Esophagus squamous epithelium (tissue), 5 donors: ENCODE measurements at places on chromosomes 1 and 21.

GRCh38 chr1:15465674-15466073 is 9.1 kb downstream of the CELA2A start:
- DNase-seq = no peak

DNA sequence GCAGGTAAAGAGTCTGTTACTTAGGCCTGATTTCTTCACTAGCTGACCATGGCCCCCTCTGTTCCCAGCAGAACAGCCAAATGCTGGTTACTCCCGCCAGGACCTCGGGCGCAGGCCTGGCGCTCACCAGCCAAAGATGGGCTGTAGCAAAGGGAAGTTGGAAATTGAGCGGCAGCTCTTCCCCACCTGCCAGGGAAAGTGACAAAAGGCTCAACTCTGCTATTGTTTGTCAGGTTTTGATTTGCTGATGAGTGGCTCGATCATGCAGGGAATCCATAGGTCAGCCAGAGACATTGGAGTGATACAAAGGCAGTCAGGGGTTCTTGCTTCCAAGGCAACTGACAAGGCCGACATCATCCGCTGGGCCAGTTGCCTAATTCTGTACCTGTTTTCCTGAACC is 120.1 kb downstream of the ASTN1 start:
- DNase-seq = no peak

GRCh38 chr1:119874186-119874585 is 22.1 kb downstream of the ADAM30 start:
- DNase-seq = no peak

DNA sequence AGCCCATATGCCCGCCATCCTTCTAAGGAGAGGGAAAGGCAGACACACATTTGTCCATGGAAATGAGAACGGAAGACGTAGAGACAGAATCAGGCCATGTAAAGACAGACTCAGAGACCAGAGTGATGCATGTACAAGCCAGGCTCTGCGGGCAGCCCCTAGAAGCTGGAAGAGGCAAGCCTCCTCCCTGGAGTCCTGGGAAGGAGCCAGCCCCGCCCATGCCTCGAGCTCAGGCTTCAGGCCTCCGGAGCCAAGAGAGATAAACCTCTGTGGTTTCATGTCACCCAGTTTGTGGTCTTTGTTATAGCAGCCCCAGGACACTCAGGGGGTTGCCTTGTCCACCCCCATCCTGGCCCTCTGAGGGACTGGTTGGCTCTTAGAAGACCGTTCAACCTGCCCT is 11.6 kb downstream of the PDE9A start:
- no peak for DNase-seq

DNA sequence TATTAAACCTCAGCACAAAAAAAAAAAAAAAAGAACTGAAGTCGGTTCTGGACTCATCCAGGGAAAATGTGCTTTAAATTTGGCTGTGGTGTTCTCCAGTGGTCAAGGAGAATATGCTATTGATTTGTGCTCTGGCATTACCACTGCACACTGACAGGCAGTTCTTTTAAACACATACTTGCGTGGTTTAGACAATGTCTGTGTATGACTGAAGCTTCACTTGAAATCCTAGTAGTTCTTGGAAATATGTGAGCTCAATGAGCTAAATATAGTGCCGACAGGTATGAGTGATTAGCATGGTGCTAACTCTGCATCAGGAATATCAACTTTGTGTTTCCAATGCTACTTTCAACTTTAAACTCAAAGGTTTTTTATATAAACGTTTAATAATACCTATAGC is 415.6 kb downstream of the SMYD3 start:
- no peak for DNase-seq

- DNase-seq = no peak
Observed at GRCh38 chr1:110062612-110063011, 7.9 kb downstream of the ALX3 start.

GRCh38 chr1:117118137-117118536 is 3.4 kb downstream of the TRIM45 start:
- DNase-seq = no peak

- DNase-seq = no peak
Observed at GRCh38 chr1:79716447-79716846, 709.9 kb upstream of the ADGRL4 start.

DNA sequence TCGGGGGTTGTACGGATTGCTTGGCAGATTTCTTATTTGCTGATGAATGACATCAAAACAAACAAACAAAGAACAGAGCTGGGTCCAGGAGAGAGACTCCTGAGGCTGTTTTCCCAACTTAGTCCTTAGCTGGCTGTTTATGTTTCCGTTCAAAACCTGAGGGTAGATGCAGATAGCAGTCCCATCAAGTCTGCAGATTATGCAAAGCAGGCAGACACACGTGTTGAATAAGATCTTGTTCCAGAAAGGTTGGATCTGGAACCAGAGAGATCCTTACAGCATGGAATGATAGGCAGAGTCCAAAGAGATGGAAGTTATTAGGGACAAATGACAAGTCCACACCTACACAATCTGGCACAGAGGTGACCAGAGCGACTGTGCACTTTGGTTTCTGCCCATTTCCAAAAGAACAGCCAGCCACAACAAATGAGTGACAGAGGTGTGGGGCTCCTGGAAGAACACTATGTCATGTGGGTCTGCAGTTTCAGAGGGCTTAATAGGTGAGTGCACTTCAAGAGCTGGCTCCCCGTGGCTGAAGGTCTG is 65.5 kb downstream of the MAN1C1 start:
- no peak for DNase-seq

DNA sequence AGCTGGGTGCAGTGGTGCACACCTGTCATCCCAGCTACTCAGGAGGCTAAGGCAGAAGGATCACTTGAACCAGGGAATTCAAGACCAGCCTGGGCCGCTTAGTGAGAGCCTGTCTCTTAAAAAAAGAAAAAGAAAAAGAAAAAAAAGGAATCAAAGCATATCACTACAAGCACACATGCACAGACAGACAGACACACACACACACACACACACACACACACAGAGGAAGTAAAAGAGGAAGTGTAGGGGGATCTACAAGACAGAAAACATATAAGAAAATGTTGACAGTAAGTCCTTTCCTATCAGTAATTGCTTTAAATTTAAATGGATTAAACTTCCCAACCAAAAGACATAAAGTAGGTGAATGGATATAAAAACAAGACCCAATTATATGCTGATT is 180.3 kb downstream of the FAF1 start:
- DNase-seq = no peak

DNA sequence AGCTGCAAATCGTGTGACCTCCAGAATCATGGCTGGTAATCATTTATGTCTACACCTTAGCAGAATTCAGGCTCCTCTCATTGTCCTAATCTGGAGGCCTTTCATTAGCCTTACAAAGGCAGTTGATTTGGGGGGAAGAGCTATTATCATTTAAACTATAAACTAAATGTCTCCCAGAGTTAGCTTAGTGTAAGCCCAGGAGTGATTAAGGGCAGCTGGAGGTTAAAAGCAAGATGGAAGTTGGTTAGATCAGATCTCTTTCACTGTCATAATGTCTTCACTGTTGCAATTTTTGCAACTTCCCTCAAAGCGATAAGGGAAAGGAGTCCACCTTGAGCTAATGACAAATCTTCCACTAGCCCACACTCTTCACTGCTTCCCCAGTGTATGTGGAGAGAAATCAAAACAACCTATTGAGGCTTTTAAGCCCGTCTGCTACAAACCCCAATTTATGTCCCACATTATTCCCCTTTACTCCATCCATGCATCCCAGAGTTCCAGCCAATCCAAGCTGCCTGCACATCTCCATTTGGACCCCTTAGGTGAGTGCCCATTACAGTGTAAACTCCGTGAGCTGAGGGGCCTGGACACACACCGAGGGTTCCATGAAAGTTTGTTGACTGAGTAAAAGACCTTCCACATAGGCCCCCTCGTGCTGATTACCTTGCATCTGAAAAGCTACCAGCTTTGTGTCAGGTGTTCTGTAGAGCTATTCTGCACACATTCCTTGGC is 61.5 kb upstream of the KLHDC7A start:
- DNase-seq = no peak

DNA sequence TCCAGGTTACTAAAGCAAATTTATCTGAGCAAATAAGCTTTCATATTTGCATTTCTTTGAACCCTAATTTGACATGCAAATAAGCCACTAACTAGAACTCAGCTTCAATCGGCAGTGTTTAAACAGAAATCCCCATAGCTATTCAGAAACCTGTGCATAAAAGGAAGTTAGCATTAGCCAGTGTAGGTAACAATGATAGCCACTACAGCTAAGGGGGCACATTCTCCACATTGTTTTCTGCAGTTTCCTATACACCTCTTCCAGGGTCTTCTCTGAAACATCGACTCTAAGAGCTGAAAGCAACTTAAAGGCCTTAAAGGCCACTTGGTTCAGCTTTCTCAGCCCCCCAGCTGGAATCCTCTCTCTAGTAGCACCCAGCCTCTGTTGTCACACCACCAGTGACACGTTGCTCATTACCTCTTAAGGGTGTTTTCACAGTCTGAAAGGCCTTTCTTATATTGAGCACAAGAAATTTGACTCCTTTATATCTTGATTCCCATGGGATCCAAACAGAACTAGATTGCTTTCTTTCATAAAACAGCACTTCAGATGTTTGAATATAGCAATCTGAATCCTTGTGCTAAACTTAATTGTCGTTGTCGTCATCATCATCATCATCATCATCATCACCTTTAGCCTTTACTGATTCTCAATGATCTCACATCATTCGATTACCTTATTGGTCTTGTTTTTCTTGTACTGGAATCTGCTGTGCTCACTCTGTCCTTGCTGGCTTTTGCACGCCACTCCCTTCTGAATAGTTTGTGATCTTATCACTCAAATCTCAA is 93.9 kb upstream of the DAB1 start:
- DNase-seq = no peak
